ENCODE measurements at places on chromosomes 2 and 18. TPM values are rescaled to one million over a fixed set of nuclear protein-coding genes. Genes with fewer than 3 reads are reported as not detected.
A peak's percentile ranks its signal among the peaks of the same experiment; 100 is the strongest.

- H3K27me3 ChIP-seq, result no peaks in the 10 kb centered on the region
- H3K4me3 ChIP-seq, result peak overlapping the region; percentile 37
- peak overlapping the region; percentile 58 for H3K27ac ChIP-seq
Measured at GRCh38 chr2:101752716-101753616, 55.5 kb downstream of the MAP4K4 start.

GRCh38 chr2:30862054-30862651 is 54.9 kb upstream of the CAPN13 start:
- H3K27me3 ChIP-seq, result no peaks in the 10 kb centered on the region
- no peaks in the 10 kb centered on the region for H3K4me1 ChIP-seq
- no peak overlapping the region for H3K4me3 ChIP-seq
- H3K27ac ChIP-seq, result no peak overlapping the region

The ASB18 gene
- total RNA-seq, result not detected

The RUFY4 gene
- not detected for total RNA-seq
